ENCODE measurements at places on chromosomes 6 and 20.

GRCh38 chr6:14339711-14340584, 222.4 kb downstream of the CD83 start:
- no peak for DNase-seq

GRCh38 chr20:36094497-36094896, 60.0 kb upstream of the EPB41L1 start:
- no peak for DNase-seq

DNA sequence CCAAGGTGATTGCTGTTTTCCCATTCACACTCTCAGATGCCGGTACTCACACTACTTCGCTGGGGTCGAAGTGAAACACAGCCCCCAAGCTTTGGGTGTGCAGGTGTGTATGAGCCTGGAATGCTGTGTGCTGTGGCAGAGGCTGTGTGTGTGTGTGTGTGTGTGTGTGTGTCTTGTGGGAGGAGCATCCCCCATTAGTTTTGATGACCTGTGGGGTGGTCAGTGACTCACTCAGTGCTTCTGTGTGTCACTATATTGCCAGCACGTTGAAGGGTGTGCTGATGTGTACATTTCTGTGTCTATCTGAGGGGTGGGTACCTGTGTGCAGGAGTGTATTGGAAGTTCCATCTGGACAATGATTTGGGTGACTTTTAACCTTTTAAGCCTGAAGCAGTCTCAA, 5.0 kb upstream of the SLC12A5 start:
- no peak for DNase-seq

DNA sequence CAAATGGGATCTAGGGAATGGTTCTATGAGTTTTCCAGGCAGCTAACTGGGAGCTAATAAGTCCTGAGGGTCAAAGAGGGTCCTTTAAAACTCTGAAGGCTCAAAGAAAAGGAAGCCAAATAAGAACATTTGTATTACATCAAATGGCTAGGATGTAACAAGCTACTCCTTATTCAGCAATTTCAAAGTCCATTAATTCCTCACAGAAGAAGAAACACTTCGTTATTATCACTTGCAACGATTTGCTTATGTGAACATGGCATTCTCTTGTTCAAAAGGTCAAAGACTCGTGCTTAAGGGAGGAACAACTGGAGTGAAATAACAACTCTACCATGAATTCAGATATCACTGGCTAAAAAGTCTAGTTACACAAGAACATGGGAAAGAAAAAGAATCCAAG, 70.8 kb upstream of the FBXO30 start:
- no peak for DNase-seq

GRCh38 chr6:95743591-95743990, 166.3 kb downstream of the MANEA start:
- no peak for DNase-seq

GRCh38 chr20:38098952-38099351, 65.4 kb downstream of the RPRD1B start:
- no peak for DNase-seq

DNA sequence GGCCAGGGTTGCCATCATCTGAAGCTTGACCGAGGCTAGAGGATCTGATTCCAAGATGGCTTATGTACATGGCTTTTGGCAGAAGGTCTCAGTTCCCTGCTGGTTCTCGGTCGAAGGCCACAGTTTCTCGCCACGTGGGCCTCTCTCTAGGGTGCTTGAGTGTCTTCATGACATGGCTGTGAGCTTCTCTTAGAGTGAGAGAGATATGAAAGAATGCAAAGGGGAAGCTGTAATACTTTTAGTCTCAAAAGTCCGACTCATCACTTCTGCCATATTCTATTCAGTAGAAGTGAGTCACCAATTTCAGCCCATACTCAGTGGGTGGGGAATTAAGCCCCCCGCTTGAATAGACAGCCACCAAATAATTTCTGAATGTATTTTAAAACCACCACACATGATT, 94.2 kb downstream of the UTRN start:
- no peak for DNase-seq

DNA sequence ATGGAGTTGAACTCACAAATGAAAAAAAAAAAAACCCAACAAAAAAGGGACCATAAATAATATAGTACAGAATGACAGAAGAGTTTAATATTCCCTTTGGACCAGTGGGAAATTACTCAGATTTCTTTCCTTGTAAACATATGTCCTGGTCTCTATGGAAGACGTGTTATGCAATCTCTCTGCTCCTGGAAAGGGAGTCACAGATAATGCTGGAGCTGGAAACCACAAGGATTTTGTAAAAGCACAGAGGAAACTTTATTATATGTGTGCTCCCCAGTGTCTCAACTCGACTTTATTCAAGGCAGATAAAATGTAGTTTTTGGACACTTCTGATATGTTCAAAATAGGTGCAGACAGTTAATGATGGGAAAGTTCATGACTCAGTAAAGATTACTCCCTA, 88.1 kb upstream of the ZFP64 start:
- no peak for DNase-seq

DNA sequence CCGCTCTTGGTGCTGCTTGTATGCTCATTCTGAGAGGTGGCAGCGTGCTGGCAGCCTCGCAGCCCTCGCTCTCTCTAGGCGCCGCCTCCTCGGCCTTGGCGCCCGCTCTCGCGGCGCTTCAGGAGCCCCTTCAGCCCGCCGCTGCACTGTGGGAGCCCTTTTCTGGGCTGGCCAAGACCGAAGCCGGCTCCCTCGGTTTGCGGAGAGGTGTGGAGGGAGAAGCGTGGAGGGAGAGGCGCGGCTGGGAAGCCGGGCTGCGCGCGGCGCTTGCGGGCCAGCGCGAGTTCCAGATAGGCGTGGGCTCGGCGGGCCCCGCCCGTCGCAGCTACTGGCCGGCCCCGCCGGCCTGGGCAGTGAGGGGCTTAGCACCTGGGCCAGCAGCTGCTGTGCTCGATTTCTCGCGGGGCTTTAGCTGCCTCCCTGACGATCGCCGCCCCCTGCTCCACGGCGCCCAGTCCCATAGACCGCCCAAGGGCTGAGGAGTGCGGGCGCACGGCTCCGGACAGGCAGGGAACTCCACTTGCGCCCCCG, 19.5 kb upstream of the FAM8A1 start:
- peak; percentile 35 for DNase-seq

DNA sequence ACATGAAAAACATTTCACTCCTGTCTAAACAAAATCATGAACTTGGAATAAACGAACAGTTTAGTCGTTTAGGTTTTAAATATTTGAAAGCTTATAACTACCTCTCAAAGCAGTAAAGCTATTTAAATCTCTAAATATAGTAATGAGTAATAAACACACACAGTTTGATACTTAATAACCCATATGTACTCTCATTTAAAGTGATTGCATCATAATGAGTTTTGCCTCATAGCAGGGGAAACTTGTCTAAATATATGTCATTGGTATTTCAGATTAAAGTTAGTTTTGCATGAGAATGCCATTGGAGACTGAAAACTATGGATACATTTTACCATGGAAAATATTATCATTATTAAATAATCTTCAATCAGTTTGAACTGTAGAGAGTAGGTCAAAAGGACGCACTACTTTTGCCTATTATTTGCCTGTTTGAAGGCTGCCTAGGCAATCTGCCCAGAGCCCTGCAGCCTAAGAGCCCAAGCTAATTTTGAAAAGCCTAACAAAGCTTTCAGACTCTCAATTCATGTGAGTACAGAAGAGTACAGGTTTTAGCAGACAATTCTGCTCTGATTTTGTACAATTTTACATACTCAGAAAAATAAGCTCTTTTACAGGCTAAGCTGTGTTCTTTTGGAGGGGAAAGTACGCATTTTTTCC, 632.8 kb downstream of the HACE1 start:
- no peak for DNase-seq

DNA sequence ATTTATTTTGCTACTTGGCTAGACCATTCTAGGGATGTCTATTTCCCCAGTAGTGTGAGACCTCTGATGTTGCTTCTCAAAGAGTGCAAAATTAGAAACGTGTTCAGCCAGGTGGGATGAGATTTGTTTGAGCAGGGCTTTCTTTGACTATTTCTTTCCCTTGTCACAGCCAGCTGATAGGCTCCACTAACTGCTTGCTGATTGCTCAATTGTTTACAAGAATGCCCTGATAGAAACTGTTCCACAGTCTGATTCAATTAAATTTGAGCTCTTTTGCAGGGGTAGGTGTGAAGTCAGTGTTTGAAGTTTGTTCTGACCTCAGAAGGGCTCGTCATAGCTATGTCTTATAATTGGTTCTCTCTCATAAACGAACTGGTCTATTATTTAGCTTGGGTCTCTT, 220.5 kb downstream of the FNDC1 start:
- DNase-seq = no peak

GRCh38 chr6:138098306-138098705, 8.9 kb downstream of the PERP start:
- DNase-seq = no peak

DNA sequence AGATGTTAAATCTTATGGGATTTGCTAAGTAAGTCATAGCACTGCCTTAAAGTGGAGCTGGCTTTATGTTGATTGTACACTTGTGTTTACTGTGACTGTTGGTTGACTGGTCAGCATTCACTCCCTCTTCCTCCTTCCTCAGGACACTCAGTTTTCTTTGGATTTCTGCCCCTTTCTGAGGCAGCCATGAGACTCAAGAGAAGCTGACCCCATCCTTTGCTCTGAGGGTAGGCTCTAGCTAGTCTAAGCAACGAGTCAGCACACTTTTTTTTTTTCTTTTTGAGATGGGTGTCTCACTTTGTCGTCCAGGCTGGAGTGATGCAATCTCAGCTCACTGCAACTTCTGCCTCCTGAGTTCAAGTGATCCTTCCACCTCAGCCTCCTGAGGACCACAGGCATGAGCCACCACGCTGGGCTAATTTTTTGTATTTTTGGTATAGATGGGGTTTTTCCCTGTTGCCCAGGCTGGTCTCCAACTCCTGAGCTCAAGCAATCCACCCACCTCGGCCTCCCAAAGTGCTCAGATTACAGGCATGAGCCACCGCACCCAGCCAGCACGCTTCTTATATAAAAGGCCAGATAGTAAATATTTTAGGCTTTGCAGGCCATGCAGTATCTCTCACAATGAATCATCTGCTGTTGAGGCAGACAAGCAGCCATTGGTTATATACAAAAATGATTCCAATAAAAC, 191.4 kb downstream of the NFATC2 start:
- DNase-seq = no peak

GRCh38 chr6:118672678-118673077, 21.3 kb upstream of the CEP85L start:
- DNase-seq = no peak

DNA sequence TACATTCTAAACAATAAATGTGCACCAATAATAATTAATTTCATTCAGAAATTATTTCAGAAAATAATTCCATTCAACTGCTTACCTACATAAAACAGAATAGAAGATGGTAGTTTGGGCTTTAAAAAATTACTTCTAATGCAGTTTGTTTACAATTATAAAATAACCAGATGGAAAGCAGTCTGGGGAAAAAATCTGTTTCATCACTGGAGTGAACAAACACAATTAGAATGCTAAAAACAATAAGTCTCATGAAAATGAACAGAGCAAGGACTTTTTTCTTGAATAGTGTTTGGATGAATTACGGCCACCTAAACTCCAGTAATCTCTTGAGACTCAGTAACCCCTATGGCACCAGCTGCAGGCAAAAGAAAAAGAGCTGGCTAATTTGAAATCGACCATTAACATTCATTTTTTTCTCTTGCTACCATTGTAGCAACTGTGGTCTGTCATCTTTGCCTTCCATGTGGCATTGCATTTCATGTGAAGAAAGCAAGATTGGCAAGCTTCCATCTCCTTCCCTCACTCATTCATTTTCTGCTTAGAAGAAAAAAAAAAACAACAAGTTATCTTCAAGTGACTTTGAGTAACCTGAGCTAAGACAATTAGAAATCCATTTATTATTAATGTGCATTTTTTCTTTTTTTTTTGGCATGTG, 88.4 kb upstream of the CEP85L start:
- no peak for DNase-seq

- DNase-seq = peak; percentile 6
Observed at GRCh38 chr6:51959744-51960383, 127.5 kb downstream of the PKHD1 start.

- no peak for DNase-seq
Observed at GRCh38 chr6:32375739-32376529, 4.2 kb upstream of the TSBP1 start.

DNA sequence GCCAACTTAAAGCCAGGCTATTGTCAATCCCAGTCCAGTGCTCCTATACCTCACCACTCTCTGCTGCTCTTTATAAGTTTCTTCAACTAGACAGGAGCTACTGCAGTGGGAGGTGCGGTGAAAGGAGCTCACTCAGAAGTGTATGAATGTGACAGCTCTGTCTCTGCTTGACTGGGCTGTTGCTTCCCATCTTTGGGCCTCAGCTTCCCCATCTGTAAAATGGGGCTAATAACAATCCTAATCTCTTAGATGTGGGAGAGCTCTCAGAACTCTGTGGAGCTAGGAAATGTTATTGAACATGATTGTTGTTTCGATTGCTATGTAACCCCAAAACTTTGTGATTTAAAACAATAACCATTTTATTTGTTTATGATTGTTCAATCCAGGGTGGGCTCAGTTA, 8.4 kb upstream of the RALY start:
- DNase-seq = no peak

DNA sequence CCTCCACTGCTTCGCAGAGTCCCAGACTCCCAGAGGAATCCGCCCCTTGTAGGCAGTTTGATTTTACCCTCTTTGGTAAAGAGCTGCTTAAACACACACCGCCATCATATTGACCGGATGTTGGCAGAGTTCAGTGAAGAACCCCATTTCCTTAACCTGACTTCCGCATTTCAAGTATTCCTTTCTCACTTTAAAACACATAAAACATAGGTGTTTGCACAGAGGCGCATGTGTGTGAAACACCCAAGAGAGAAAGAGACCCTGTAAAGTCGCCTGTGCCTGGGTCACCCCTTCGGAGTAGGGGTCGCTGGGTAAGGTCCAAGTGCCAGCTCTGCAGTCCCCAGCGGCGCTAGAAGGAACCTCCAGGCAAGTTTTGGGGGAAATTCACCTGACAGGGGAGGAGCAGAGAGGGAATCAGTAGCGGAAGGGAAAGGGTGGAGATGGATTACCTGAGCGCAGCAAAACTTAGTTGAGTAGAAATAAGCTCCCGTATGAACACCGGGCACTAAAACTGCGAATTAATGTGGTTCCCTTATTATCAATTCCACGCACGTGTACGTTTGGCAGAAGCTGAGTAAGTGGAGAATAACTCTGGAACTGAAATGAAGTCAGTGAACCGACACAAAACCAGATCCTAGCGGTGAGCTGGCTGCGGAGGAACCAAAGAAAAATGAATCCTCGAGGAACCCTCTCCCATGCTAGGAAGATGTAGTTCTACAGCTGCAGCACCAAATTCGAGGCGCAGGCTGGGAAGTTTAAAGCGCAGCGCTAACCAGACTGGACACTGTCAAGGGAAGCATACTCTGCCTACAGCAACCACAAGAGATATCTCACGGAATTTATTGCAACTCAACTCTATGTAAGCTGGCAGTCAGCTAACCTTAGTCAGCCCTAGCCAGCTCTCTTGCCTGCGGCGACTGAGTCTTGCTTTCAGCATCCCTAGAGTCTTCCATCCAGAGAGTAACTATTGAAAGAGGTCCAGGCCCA, 3.5 kb upstream of the HTR1B start:
- DNase-seq = no peak

GRCh38 chr20:61052776-61053442, 199.2 kb upstream of the CDH4 start:
- no peak for DNase-seq

All from stimulated activated CD4-positive, alpha-beta T cell treated with anti-CD3 and anti-CD28 coated beads, Interleukin-4, amount 100 ng/mL, for 4 hours (primary cell).